T-helper 17 cell (primary cell): ENCODE measurements at places on chromosomes 13 and 19.
A peak's percentile ranks its signal among the peaks of the same experiment; 100 is the strongest.

DNA sequence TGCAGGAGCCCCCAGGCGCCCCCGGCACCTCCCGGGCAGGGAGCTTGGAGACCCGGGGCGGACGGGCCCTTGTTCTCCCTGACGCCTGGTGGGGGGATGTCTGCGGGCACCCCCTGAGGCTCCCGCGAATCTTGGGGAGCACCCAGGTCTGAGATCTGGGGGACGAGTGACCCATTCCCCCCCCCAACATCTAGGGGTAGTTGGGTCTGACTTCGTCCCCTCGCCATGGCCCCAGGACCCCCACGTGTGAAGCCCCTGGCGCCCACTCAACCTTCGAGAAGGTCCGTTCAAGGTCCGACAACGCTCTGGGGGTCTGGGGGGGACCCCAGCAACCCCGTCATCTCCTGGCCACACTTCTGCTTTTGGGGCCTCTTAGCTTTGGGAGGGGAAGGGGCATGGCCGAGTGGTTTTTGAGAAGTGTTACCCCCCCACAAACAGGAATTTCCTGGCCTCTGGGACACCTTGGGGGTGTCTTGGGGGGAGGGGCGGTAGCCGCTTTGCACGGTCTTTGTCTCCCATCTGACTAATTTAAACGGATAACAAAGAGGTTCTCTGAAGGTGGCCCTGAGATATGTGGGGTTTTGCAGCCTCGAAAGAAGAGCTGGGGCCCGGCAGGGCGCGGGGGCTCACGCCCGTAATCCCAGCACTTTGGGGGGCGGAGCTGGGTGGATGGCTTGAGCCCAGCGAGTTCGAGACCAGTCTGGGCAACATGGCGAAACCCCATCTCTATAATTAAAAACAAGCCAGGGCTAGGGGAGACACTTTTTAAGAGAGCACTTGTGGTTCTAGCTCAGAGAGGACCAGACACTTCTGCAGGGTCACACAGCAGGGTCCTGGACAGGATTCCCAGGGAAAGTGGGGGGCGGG lies 608 bp downstream of the CNN2 start:
- no peak for DNase-seq

DNA sequence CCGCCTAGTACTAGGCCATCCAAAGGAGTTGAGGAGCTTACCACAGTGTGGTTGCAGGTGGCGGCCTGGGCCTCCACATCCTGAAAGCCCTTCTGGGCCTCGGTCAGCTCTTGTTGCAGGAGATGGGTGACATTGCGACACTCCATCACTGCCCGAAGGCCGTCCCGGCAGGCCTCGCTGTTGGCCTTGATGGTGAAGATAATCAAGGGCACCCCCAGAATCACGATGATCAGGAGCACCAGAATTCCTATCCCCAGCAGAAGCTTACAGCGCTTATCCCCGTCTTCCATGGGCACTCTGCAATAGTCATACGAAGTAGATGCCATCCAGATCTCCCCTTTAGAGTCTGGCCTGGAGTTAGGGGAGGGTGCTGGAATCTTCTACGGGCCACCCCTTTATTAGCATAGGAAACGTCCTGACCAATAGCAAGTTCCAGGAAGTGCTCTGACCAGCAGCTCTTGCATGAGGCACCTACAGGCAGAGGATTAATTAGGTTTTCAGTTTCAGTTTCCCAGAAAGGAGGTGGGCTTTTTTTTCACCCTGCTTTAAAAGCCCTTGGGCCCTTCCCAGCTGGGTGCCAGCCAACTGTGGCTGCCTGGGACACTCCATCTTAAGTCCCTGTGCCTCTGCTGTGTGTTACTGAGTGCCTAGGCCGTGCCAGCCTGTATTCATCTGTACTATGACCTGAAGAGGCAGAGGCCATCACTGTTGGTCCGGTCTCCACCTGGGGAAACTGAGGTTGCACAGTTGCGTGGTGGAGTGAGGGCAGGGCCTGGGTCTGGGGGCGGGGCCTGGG lies at the start of gene BST2:
Gene BST2, minus strand, starts transcription at position 381 of the 796 bp plus-strand sequence. Its CDS starts 55 bp downstream, at position 326.
- peak; percentile 36 for DNase-seq

DNA sequence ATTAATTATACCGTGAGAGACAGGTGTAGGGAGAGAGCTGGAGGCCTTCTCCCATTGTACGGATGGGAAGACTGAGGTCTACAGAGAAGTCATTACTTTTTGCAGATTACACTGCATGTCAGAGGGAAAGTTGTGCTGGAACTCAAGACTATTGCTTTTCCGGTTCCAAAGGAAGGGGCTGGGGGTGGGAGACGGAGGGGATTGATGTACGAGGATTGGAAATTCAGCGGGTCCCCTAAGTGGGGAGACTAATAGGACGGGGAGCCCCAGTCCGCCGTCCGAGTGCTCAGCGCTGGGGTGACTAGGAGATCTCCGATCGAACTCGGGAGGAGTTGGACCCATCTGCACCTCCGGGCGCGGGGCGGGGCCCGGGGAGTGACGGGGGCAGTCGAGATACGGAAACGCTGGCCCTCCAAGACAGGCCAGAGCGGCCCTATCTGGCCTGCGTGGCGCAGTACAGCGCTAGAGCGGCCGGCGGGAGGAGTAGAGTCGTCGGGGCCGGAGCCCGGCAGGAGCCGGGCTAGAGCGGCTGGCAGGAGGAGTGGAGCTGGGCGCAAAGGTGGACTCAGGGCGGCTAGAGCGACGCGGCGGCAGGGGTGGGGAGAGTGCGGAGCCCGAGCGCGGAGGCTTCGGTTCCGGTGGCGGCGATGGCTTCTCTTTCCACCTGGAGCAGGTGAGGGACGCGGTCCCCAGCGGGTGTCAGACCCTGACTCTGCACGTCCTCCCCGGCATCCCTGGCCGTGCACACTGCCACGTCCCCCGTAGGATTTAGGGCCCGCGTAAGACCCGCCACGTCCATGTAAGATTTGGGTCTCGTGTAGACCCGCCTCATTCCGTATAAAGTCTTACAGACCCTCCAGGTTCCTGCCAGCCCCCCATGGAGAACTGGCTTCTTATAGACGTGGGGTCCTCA lies 1.1 kb downstream of the ARHGEF1 start:
- DNase-seq, result peak; percentile 67

DNA sequence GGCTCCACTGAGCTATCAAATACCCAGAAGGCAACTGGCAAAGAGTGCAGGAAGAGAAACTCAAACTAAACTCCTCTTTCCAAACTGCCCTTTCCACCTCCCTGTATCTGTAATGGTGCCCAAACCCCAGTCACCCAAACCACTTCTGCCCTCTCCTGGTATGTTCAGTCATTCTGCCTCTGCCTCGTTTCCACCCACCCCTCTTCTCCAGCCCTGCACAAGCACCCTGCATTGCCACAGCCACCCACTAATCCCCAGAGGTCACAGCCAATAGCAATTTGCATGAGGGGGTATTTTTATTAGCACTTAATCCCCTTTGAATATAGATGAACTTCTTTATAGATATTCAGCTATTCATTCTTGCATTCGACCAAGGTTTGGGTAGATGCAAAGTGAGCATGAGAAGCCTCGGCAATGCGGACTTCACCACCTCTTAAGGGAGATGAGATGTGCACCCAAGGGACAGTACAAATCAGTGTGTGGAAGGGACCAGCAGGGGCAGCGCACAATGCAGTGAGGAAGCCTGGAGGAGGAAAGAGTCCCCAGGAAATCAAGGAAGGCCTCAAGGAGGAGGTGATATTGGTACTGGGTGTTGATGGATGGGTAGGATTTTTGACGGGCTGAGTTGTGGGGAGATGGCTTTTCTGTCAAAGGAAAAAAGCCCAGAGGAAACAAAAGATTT lies 12.4 kb downstream of the TMEM272 start:
- no peak for DNase-seq

GRCh38 chr13:24161980-24162525 lies 1.5 kb downstream of the SPATA13 start:
- no peak for DNase-seq

GRCh38 chr13:109394311-109394988 lies 391.9 kb downstream of the IRS2 start:
- DNase-seq, result no peak

GRCh38 chr13:23867027-23867491 lies 22.1 kb downstream of the MIPEP start:
- no peak for DNase-seq

DNA sequence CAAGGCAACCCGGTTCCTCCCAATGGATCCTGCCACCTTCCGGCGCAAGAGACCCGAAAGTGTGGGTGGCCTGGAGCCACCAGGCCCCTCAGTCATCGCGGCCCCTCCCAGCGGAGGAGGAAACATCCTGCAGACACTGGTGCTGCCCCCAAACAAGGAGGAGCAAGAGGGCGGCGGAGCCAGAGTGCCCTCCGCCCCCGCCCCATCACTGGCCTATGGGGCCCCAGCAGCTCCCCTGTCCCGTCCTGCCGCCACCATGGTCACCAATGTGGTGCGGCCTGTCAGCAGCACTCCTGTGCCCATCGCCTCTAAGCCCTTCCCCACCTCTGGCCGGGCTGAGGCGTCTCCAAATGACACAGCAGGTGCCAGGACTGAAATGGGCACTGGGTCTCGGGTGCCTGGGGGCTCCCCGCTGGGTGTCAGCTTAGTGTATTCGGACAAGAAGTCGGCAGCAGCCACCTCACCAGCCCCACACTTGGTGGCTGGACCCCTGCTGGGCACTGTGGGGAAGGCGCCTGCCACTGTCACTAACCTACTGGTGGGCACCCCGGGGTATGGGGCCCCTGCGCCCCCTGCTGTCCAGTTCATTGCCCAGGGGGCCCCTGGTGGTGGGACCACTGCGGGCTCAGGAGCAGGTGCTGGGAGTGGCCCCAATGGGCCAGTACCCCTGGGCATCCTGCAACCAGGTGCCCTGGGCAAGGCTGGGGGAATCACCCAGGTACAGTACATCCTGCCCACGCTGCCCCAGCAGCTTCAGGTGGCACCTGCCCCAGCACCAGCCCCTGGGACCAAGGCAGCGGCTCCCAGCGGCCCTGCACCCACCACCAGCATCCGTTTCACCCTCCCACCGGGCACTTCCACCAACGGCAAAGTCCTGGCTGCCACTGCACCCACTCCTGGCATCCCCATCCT lies 11.2 kb upstream of the PRR19 start:
- peak; percentile 42 for DNase-seq

DNA sequence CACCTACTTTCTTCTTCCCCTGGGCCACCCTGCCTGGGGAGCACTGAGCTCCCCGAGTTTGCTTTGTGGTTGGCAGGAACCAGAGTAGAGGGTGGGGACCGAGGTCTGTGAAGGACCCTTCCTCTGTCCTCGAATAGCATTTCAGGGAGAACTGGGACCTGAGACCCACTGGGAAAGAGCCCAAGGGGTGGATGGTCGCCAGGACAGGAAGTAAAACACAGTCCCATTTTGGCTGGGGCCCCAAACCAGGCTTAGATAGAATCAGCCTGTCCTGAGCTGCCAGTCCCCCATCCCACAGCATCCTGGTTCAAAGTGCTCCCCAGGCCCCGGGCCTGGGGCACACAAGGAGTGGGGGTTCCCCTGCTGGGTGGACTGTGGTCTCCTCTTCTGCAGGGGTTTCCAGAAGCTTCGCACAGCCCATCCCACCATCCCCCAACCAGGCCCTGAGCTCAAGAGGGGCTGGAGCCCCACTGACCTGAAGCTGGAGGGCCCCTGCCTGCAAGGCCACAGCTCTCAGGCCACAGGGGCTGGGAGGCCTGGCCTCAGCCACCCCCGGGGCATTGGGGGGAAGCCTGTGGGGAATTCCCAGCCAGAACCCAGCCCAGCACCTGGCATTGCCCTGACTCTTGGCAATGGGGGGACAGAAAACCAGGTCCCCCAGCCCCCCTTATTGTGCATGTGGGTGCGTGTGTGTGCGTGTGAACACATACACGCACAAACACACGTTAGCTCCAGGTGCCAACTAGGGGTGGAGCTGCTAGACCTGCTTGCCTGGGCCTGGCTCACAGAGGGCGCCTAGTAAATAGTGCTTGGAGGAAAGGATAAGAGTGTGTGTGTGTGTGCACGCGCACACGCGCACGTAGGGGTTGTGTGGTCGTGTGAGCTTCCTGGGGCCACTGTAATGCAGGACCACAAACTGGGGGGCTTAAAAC lies 995 bp upstream of the MKNK2 start:
- DNase-seq, result peak; percentile 40

- DNase-seq, result no peak
These were observed 3.0 kb downstream of the ENOX1 start for GRCh38 chr13:43783820-43784219.
